ENCODE measurements at places on chromosomes 1 and 21.
A peak's percentile ranks its signal among the peaks of the same experiment; 100 is the strongest.

DNA sequence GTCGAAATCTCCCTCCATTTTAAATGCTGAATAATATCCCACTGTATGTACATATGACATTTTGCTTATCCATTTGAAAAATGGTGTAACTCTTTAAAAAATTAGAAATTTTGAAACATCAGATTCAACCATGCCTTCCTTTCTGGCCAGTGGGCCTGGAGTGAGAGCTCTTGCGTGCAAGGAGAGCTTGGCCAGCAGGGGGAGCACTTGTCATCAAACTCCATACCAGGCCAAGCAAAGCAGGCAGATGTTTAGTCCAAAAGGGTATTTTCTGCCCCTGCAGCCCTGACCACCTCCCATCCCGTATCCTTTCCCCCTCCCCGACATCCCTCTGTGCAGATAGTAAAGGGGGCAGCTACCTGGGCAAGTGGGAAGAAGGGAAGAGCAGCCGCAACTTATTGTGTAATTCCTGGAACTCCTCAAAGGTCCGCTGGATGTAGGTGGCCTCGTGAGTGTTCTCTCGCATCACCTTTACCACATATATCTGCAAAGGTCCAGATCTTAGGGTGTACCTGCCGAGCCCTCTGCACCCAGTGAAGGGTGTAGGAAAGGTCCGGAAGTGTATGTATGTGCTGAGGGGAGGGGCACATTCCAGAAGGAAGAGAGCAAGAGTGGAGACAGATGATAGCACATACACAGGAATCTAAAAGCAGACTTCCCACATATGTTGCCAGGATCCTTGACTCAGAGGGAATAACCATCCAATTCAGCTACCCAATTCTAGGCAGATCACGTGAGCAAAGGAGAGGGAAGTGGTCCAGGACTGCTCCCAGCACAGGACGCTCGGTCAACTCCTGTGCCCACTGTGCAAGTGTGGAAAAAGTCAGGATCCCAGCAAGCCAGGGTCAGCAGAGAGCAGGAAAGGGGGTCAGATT lies 19.9 kb upstream of the PPP1R15B start:
- DNase-seq: peak; percentile 73

DNA sequence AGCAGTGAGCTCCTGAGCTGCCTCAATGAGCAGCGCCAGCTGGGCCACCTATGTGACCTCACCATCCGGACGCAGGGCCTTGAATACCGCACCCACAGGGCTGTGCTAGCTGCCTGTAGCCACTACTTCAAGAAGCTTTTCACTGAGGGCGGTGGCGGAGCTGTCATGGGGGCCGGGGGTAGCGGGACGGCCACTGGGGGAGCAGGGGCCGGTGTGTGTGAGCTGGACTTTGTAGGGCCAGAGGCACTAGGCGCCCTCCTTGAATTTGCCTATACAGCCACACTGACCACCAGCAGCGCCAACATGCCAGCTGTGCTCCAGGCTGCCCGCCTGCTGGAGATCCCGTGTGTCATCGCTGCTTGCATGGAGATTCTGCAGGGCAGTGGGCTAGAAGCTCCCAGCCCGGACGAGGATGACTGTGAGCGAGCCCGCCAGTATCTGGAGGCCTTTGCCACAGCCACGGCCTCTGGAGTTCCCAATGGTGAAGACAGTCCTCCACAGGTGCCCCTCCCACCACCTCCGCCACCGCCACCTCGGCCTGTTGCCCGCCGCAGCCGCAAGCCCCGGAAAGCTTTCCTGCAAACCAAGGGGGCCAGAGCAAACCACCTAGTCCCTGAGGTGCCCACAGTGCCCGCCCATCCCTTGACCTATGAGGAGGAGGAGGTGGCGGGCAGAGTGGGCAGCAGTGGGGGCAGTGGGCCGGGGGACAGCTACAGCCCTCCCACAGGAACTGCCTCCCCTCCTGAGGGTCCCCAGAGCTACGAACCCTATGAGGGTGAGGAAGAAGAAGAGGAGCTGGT lies 12.3 kb downstream of the ZBTB7B start:
- DNase-seq: no peak

DNA sequence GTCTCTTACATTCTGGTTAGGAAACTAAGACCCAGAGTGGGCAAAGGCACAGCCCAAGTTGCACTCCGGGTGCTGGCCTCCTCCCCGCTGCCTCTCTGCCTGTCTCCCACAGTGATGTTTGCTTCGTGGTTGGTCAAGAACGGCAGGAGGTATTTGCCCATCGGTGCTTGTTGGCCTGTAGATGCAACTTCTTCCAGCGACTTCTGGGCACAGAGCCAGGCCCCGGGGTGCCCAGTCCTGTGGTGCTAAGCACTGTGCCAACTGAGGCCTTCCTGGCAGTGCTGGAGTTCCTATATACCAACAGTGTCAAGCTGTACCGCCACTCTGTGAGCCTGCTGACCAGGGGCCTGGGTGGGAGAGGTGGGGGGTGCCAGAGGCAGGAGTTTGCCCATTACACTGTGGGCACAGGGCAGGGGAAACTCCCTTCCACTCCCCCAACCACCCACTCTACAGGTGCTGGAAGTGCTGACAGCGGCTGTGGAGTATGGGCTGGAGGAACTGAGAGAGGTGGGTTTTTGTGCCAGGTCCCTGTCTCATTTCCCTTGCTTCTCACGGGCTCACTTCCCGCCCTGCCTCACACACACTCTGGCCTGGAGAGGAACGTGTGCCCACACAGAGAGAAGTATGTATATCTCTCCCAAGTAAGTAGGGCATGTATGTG lies 1.9 kb downstream of the BTBD19 start:
- no peak for DNase-seq

- DNase-seq: no peak
These were observed 39.4 kb upstream of the CD55 start for GRCh38 chr1:207282058-207282457.

- DNase-seq: peak; percentile 5
These were observed 121.9 kb downstream of the NME7 start for GRCh38 chr1:169245706-169246105.

- no peak for DNase-seq
These were observed 31.0 kb downstream of the NENF start for GRCh38 chr1:212463565-212464285.

GRCh38 chr1:171055966-171056643 lies 34.6 kb upstream of the FMO3 start:
- DNase-seq: no peak

- DNase-seq: no peak
These were observed 320.3 kb downstream of the KIF26B start for GRCh38 chr1:245475126-245475525.

DNA sequence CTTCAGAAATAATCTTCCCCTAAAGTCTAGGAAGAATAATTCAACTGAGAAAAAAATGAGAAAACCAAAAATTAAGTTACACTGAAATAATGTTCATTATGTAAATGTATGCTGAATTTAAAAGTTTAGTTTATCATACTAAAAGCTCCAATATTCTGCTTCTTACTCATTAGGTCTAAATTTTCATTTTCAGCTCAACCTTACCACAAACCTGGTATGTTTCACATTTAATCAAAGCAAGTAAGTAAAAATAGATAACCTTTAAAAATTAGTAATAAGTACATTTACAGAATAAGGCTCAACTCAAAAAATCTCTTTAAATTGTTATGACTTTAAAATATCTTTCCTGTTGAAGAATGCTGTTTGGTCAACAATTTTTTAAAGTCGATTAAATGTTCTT lies 15.0 kb downstream of the BTG3 start:
- no peak for DNase-seq

GRCh38 chr1:54245501-54245900 lies 45.5 kb downstream of the MRPL37 start:
- DNase-seq: no peak

- DNase-seq: no peak
These were observed 18.4 kb upstream of the SIPA1L2 start for GRCh38 chr1:232648316-232648715.

DNA sequence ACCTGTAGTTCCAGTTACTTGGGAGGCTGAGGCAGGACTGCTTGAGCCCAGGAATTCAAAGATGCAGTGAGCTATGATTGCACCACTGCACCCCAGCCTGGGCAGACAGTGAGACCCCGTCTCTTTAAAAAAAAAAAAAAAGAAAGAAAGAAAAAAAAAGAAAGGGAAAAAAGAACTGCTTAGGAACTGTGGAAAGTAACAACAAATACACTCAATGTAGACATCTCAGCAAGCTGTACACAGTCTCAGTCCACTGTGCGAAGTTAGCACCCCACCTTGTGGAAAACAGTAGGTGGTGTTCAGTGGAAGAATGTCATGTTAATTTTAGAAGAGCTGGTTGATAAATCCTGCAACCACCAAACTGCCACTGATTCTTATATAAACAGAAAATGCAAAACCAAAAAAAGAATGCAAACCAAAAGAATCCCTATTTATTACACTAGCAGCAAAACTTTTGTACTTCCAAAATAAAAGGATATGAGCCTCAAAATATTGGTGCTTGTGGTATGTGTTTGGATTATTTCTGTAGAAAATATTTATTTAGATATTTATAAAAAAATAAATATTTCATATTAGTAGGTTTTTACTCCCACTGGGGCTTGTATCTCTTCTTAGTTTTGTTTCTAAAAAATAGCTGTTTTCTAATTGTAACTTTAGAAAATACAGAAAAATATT lies 31.1 kb downstream of the ALG14 start:
- peak; percentile 47 for DNase-seq

GRCh38 chr1:204725821-204726448 lies 40.4 kb upstream of the LRRN2 start:
- DNase-seq: peak; percentile 85

DNA sequence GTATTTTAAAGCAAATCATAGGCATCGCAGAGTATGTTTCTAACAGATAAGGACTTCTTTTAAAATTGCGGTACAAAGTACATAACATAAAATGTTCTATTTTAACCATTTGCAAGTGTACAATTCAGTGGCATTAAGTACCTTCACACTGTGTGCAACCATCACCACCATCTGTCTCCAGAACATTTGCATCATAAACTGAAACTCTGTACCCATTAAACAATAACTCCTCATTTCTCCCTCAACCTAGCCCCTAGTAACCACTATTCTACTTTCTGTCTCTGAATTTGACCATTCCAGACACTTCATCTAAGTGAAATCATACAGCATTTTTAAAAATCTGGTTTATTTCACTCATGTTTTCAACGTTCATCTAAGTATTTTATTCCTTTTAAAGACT lies 16.6 kb upstream of the ATF3 start:
- no peak for DNase-seq

GRCh38 chr1:84159533-84160240 lies 15.6 kb downstream of the PRKACB start:
- DNase-seq: no peak

DNA sequence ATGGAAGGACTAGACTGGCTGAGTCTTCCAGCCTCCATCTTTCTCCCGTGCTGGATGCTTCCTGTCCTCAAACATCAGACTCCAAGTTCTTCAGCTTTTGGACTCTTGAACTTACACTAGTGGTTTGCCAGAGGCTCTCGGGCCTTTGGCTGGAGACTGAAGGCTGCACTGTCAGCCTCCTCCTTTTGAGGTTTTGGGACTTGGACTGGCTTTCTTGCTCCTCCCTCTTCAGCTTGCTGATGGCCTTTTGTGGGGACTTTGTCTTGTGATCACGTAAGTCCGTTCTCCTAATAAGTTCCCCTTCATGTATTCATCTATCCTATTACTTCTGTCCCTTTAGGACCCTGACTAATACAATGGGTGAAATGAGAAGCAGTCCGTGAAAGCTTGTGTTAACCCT lies 196.4 kb downstream of the KAZN start:
- DNase-seq: no peak

GRCh38 chr1:98949166-98949565 lies 55.5 kb downstream of the PLPPR5 start:
- DNase-seq: no peak

- DNase-seq: no peak
These were observed 18.0 kb upstream of the OLIG1 start for GRCh38 chr21:33051925-33052324.

DNA sequence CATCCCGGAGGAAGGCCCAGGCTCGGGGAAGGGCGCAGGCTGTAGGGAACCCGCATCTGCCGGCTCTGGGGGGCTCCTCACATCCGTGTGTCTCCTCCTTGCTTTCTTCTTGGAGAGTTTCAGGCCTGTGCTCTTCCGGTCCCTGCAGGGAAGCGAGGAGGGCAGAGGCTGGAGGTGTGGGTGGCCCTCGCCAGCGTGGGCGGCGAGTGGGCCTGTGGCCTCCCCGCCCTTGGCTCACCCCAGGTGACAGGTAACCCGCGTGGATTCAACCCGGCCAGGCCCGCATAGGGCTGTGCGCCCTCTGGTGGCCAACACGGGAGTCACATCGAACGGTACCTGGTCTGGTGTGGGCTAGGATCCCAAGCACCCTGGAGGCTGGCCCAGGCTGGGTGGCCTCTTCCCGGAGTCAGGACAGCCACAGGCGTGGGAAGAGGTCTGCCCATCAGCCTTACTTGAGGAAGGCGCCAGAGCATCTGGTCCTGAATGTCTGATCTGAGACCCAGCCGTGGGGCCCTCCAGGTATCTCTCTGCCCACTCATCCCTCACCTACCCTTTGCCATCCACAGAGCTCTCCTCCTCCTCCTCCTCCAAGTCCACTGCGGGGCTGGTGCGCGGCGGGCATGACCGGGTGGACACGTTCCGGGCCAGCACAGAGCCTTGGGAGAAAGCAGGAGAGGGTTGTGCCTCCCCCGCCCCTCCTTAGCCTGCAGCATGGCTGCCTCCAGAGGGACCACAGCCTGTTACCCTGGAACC lies 9.6 kb upstream of the TNFRSF25 start:
- DNase-seq: peak; percentile 45

- DNase-seq: peak; percentile 36
These were observed 1529.3 kb upstream of the TPTE start for GRCh38 chr21:8991968-8992621.

- no peak for DNase-seq
These were observed 16.0 kb downstream of the TEX35 start for GRCh38 chr1:178528953-178529335.

DNA sequence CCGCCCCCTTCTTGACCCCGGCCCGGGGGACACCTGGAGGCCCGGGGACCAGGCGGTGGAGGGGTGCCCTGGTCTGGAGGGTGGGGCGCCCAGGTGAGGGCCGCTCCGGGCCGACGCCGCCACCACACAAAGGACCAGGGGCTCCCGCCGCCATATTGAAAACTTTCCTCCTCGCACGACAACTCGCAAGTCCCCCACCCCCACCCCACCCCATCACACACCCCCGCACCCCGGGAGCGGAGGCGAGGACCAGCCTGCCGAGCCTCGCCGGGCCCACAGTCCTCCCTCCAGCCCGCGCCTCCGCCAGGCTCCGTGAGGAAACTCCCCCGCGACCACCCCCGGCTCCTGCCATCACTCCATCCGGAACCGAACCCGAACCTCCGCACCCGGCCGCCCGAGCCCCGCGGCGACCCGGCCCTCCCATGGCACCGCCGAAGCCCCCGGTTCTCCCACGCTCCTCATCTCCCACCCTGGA lies 733 bp downstream of the KDM5B start:
- no peak for DNase-seq

GRCh38 chr1:160863774-160864131 lies 1.1 kb upstream of the CD244 start:
- no peak for DNase-seq

DNA sequence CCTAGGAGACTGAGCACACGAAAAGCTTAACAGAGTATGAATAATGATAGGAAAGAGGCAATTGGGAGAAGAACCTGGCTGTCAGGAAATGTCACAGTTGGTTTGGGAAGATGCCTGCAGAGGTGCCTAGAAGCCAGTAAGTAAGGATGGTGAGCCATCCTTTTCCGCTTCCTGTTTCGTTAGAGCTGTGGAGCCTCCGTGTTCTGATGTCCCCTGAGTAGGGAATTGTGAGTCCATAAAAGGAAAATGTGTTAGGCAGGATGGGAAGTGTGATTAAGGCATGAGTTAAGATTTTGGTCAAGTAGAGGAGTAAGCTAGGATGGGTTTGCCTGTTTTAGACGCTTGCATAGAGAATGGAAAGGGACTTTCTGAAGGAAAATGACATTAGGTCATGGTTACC lies 9.0 kb downstream of the CLIC4 start:
- DNase-seq: no peak

GRCh38 chr1:186849271-186849671 lies 20.5 kb downstream of the PLA2G4A start:
- DNase-seq: no peak
